ENCODE measurements at places on chromosomes 1 and 21.
A peak's percentile ranks its signal among the peaks of the same experiment; 100 is the strongest.

DNA sequence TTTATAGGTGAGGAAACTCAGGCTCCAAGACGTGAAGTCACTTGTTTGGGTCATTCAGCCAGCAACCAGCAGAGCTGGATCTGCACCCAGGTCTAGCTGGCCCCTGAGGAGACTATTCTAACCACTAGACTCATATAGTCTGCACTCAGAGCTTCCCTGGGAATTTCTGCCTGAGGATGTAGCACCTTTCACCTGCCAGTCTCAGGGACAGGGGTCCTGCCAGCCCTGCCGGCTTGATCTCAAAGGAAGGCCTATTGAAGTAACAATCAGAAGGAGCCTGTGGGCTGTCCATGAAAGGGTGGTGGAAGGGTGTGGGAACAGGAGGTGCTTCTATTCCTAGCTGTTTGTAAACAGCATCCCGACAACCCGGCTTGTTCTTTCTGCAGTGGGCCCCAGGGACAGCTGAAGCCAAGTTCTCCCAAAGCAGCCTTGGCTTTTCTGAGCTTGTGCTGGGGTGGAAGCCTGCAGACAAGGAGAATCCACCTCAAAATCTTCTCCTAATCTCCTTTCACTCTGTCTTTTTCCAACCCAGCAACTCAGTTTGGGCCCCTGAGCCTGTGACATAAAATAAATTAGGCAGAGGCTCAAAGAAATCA lies 7.8 kb downstream of the LMOD1 start:
- no peak for DNase-seq

- no peak for DNase-seq
These were observed 129.0 kb downstream of the TGFB2 start for GRCh38 chr1:218474128-218474527.

DNA sequence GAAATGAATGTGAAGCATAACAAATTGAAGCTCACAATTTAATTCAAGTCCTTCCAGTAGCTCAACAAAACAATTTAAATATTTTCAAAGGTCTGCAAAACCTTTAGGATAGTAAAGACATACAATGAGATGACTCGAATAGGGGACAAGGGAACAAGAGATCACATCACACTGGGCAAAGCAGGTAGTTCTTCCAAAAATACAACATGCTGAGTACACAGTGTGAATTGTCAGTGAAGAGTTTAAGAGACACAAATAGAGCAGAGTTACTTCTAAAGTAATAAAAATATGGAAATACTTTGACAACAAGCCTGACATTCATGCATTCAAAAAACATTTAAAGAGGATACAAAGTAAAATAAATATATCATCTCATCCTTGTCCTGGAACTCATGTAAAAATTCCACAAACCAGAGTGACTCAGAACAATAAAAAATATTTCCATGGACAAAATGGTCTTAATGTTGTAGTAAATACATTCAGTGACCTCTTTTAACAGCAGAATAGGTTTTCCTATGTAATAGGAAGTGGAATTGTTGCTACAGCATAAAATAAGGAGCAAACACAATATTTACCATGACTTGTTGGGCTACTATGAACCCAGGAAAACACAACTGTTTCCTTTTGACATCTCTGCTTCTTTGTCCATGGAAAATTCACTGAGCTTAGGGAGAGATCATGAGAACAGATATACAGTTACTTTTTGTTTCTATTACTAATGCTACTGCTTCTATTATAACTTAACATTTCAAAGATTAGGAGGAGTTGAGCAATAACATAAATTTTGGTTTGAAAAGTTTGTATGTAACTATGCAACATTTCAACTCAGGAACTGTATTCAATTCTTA lies 83.7 kb upstream of the BCL10 start:
- DNase-seq, result no peak

DNA sequence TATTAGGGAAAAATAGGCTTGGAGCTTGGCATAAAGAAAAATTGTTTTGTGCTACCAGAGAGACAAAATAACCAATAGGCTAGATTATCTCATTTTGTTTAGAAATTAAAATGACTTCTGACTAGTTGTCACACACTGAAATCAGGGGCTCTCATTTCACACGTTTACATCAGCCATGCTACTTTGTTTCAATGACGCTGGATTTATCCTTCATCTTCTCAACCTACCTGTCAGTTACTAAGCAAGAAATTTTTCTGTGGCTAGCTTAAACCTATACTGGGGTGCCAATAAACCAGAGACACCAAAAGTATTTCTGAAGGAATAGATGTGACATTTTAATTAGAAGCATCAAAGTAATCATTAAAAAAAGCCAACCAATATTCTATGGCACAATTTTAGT lies 518.1 kb upstream of the NR5A2 start:
- DNase-seq, result no peak

DNA sequence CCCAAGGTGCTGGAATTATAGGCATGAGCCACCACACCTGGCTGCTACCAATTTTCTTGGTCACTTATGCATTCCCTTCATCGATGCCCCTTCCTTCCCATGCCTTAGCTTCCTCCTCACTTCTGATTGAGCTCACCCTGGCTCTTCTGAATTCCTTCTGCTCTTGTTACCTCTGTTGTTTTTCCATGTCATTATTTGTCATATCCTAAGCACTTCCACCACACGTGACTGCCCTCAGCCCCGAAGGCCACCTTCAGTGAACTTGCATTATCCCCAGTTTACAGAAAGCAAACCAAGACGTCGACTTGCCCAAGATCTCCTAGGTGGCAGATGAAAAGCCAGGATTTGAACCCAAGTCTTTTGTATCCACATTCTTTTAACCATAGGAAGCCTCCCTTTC lies 30.7 kb downstream of the CA6 start:
- DNase-seq, result no peak

GRCh38 chr1:34005309-34005708 lies 141.4 kb downstream of the HMGB4 start:
- no peak for DNase-seq

DNA sequence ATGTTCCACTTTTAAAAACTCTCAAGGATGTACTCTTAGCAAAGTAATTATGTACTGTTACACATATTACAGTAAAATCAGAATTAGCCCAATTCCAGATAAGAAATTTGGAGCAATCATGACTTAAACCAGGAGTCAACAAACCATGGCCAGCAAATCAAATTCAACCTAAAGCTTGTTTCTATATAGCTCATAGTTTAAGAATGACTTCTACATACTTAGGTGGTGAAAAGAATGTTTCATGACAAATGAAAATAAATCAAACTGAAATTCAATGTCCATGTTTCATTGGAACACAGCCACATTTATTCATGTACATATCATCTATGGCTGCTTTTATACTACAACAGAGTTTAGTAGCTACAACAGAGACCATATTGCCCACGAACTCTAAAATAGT lies 35.1 kb downstream of the FRRS1 start:
- DNase-seq, result no peak

DNA sequence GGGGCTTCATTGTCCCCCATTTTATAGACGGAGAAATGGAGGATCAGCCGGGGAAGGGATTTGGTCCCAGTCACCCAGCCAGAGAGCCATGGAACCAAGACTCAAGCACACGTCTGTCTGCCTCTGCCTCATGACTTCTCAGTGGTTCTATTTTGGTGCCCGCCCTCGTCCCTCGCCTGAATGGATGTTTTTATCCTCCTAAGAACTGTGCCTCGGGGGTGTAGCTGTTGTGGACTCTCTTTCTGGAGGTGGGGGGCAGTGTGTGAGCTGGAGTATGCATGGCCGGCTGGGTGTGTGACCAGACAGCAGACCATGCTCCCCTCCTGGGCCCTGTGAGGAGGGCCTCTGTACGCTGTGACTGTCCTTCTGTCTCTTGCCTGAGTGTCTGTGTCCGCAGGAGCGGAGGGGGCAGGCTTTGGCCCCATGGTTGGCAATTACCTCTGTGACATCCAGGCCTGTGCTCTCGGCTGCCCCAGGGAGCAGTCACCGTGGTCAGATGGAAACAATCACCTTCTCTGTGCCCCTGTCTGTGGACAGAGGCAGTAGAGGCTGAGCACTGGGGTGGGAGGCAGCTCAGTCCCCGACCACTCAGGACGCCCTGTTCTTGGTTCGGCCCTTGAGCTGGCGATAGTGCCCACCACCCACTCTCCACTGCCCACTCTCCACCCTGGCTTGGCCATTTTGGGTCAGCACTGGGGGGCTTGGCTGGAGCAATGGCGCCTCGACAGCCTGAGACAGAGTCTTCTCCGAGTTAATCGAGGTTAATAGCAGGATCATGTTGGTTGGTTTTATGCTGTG lies 20.4 kb downstream of the WNT4 start:
- no peak for DNase-seq

GRCh38 chr1:56472860-56473259 lies 106.5 kb downstream of the PLPP3 start:
- DNase-seq, result no peak

- no peak for DNase-seq
These were observed 39.1 kb downstream of the PSMG1 start for GRCh38 chr21:39144191-39144590.

- DNase-seq, result no peak
These were observed 92.2 kb downstream of the XPR1 start for GRCh38 chr1:180724055-180724454.

DNA sequence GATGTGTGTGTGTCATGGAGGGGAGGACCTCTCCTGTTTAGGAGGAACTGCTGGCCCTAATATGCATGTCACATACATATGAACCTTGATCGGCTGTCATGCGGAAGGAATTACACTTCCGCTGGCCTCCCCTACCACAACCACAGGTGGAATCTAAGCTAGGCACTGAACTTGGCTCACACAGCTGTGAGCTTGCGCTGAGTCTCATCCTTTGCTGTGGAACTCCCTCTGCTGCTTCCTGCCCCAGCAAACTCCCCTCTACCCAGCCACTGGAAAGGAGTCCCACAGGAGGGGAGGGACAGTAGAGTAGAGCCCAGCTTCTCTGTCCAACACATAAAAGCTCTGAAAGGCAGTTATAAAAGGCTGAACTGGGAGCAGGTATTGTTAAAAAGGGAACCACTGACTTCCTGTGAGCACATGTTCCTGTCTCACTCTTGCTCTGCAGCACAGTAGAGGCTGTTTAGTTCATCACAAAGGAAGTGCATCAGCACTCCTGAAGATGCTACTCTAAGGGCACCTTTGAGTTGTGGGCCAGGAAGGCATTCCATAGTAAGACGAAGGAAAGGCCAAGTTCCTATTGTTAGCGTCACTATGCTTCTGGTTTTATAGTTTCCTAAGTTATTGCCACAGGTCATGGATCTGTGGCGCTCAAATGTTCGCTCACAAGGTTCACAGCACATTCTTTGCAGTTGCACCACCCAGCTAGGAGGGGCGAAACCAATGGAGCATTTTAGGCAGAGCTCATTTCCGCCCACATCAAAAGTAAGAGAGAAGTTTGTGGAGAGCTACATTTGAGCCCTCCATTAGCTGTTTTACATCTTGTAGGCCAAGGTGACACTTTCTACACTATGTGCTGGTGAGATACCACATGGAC lies 17.7 kb upstream of the PTPRC start:
- DNase-seq, result peak; percentile 24

DNA sequence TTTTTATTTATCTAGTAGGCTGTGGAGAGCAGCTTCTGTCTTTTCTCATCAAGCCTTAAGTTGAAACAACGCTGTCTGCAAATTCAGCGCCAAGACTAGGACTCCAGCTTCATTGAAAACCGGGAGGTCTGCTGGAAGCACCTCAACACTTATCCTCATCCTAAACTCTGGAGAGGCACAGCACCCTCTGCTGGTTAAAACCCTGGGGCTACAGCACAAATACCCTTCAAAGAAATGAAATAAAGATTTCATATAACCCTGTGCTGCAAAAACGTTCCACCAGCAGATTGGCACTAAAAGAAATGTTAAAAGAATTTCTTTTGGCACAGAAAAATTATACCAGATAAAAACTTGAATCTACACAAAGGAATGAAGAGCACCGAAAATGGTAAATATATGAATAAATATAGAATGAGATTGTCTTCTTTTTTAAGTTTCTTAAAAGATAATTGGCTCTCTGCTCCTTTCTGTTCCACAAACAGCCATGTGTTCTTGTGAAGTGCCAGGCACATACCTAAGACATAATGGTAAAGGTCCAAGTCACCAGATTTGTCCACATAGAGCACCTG lies 227.7 kb upstream of the SAMSN1 start:
- DNase-seq, result peak; percentile 26

- DNase-seq, result no peak
These were observed 13.0 kb downstream of the FAM20B start for GRCh38 chr1:179038528-179039281.

GRCh38 chr1:230827801-230828200 lies 40.5 kb downstream of the C1orf198 start:
- no peak for DNase-seq

DNA sequence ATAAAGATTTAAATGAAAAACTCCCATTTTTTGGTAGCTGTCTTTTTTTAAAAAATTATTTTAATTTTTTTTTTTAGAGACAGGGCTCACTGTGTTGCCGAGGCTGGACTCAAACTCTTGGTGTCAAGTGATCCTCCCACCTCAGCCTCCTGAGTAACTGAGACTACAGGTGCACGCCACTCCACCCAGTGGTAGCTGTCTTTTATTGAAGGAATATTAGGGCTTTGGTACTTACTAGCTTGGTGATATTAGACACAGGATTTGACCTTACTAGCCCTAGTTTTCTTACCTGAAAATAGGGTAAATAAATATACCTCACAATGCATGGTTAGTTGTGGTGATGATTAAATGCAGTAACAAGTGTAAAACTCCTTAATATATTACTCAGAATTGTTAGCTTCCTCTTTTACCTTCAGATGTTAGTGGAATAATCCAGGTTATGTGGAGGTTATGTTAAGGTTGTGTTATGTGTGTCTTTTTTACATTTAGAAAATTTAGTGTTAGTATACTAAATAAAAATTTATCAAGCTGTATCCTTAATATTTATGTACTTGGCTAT lies 66.8 kb downstream of the PHACTR4 start:
- DNase-seq, result no peak

GRCh38 chr1:217847643-217848042 lies 216.5 kb downstream of the SPATA17 start:
- DNase-seq, result no peak

GRCh38 chr1:3680488-3681230 lies 28.3 kb downstream of the TP73 start:
- DNase-seq, result no peak

DNA sequence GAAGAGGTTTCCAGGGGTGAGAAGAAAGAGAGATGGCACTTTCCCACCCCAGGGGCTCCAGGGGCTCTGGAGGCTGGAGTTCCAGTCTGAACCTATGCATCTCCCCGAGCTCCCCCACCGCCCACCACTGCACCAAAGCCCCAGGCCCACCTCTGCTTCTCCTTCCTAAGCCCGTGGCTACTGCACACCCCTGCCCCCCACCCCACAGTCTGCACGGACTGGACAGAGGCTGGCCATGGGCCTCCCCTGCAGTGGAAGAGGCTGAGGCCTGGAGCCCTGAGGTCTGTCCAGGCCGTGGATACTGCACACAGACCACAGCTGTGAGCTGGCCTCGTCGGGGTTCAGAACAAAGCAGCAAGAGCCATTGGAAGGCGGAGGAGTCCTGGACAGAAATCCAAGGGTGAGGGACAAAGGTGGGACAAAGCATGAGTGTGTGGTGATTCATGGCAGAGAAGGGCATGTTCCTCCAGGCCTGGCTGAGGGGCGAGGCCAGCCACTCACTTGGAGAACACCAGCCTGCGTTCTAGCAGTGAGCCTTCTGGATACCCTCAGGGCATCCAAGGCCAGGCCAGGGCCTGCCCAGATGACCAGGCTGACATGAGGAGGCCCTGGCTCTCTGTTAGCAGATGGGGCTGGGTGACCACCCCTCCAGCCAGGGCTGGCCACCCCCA lies 244.8 kb upstream of the VAMP3 start:
- no peak for DNase-seq

Data from activated T-helper 1 cell treated with anti-CD3 and anti-CD28 coated beads, Interleukin-2, amount 50 U/mL, for 16 hours (primary cell).